ENCODE measurements at places on chromosomes 2 and 18.

DNA sequence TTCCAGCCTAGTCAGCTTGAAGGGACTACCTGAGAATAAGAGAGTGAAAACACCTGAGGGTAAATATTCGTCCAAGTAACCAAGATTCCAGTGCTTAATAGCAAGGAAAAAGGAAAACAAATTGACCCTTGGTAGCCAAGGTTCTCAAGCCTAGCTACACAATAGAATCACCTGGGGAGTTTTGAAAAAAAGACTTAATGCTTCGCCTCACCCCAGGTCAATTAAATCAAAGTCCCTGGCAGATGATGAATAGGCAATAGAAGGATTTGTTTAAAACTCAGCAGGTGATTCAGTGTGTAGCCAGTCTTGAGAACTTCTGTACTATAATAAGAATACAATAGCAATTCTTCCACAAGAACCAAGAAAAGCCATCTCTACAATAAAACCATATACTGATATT is 500.2 kb downstream of the XIRP2 start:
- DNase-seq, result no peak

- DNase-seq, result no peak
Measured at GRCh38 chr2:175726223-175726622, 275.8 kb downstream of the LNPK start.

- DNase-seq, result no peak
Measured at GRCh38 chr2:229873123-229873581, 48.7 kb downstream of the TRIP12 start.

DNA sequence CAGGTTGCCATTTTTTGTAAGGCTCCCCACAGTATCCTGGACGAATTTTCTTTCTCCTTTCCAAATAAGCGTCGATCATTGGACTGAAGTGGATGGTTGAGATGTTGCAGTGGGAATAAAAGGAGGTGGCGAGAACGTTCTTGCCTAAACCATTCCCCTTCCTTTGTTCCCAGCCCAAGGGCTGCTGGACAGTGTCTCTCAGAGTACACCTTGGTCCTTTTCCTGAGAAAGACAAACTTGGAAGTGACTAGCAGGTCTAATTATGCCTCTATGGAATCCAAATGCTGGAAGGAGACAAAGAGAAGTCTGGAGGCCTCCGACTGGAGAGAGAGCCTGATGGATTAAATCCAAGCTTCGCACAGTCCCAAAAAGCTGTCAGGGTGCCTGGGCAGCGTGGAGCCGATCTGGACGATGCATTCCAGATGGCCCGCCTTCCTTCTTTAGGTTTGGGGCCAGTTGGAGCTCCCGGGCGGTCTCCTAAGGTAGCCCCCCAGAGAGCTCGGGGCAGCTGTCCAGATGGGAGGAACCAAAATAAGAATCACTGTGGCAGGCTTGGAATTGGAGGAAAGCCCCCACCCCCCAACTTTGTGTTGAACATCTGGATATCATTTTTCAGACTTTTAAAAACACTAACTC is 186.8 kb downstream of the TMEM247 start:
- no peak for DNase-seq

GRCh38 chr2:178193496-178193822 is 853 bp upstream of the OSBPL6 start:
- DNase-seq, result no peak

- DNase-seq, result no peak
Measured at GRCh38 chr2:4962419-4962818, 729.8 kb upstream of the SOX11 start.

DNA sequence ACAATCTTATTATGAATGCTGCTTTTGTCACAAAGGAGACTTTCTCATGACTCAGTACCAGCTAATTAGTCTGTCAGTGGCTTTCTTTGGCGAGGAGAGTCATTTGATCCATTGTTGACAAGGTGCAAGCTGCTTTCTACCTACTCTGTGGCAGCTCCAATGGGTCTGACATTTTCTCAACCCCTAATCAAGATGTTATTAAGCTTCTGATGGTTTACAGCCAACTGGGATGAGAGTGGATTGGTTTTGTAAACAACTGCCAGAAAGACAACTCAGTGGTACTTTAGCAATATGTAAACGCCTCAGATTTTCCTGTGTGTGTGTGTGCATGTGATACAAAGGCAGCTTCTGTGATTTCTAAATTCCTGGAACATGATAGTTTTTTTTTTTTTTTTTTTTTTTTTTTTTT is 8.2 kb upstream of the CLIP4 start:
- DNase-seq, result no peak
